NCI-H2171 (cell line): ENCODE measurements at places on chromosomes 2 and 18.

DNA sequence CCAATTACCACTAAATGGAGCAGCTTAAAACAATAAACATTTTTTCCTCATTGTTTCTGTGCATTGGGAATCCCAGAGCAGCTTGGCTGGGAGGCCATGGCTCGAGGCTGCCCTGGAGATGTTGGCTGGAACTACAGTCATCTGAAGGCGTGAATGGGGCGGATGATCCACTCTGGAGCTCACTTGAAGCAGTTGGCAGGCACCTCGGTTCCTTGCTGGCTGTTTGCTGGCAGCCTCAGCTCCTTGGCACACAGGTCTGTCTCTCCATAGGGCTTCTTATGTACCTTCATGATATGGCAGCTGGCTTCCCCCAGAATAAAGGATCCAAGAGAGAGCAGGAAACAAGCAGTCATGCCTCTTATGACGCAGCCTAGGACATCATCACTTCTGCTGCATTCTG, 227.0 kb upstream of the COPS8 start:
- no peak for DNase-seq

DNA sequence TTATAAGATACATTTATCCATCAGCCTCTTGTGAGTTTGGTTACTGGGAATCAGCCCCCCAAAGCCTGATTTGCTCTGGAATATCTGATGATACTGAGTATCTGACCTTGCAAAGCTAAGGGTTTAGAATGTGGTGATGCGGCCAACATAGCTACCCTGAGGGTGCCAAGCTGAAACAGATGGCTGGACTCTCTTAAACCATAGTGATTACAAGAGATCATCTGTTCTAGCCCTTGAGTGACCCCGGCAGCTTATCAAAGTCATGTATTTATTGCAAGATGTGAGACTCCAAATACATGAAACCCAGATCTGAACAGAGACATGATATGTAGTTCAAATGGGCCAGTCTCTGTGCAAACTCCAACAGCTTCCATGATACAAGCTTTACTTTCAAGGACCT, 78.2 kb upstream of the CABLES1 start:
- no peak for DNase-seq

- no peak for DNase-seq
Observed at GRCh38 chr2:173099271-173099670, 23.6 kb downstream of the MAP3K20 start.

- DNase-seq: peak; percentile 68
Observed at GRCh38 chr2:80117401-80117800, 187.2 kb downstream of the LRRTM1 start.

GRCh38 chr18:68817584-68817983, 19.7 kb downstream of the CCDC102B start:
- DNase-seq: no peak

- DNase-seq: no peak
Observed at GRCh38 chr2:221546505-221547225, 25.4 kb downstream of the EPHA4 start.

DNA sequence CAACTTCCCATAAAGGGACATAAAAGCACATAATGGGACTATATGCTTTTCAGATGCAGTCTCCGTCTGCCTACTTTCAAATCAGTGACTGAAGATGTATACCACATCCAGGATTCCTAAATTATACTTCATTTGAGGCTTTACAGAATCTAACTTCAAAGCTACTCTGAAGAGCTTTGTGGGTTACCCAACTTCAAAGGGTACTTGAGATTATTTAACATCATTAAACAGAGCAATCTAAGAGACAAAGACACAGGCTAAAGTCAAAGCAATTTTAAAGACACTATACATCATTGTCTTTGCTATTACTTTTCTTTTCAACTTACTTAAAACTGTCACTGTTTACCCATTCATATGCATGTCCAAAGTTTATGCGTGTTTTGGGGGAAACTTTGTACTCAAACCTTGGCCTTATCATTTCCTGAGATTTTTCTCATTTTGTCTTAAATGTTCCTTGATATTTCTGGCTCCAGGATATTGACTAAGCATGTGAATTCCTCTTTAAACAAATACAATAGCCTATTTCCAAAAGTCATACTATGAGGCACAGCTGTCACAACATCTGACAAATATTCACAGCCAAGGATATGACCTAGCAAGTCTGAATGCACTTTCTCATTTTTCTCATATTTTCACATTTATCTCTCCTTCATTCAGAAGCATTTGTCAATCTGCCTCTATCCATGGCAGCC, 1985.1 kb upstream of the PIK3C3 start:
- DNase-seq: no peak

DNA sequence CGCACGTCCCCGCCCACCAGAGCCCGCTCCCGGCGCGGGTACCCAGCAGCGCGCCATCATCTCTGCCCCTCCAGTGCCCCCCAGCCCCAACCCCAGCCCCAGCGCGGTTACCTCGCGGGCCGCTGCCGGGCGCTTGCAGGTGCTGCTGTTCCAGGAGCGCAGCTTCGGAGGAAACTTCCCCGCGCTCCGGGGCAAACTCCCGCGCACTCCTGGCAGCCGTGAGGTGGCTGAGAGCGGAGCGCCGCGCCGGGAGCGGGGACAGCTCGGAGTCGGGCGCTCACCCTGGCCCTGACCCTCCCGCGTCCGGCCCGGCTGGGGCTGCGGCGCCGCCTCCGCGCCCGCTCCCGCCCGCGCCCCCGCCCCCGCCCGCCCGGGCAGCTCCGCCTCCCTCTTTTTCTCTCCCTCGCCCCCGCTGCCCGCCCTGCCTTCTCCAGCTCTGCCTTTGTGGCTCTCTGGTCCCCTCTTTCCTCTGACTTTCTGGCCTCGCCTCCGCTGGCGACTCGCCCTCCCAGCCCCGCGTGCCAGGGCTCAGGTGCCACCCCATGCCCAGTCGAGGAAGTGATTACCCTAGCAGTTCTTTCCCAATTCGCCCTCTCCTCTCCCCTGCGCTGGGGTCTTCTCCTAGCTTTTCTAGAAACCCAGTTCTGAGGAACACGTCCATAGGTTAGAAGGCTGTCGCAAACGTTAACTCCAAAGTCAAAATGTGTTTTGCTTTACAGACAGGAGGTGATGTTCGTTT, at the start of gene CHST9:
Gene CHST9 (minus strand): TSS at position 284 of the 739 bp plus-strand sequence. CDS start 42,499 bp downstream, outside the sequence.
- peak; percentile 61 for DNase-seq
